A549 treated with AZD2906 at 1 μM for 4 hours (cell line): ENCODE measurements at places on chromosomes 3 and 15. TPM values are rescaled to one million over a fixed set of nuclear protein-coding genes. Genes with fewer than 3 reads are reported as not detected.

The PLXND1 gene
- total RNA-seq = 78.3 to 96.7 TPM (median 90.6 TPM) in 5 replicates

The SERINC4 gene
- 0.05 to 0.10 TPM (median 0.09 TPM) in 4 of 5 replicates, not detected in the other for total RNA-seq

The KAT2B gene
- 4.6 to 6.7 TPM (median 5.9 TPM) in 5 replicates for total RNA-seq

The TF gene
- total RNA-seq = 1.2 to 2.1 TPM (median 1.5 TPM) in 5 replicates

The ITGB5 gene
- total RNA-seq = 420 to 491 TPM (median 475 TPM) in 5 replicates

The MCTP2 gene
- total RNA-seq = not detected in 5 replicates

The ATP8B4 gene
- total RNA-seq = 1.0 to 1.2 TPM (median 1.0 TPM) in 5 replicates

The SV2B gene
- total RNA-seq = 0.13 to 0.28 TPM (median 0.15 TPM) in 5 replicates

The IL16 gene
- 0.01 to 0.17 TPM (median 0.09 TPM) in 4 of 5 replicates, not detected in the other for total RNA-seq
